ENCODE measurements at places on chromosomes 6 and 20.

DNA sequence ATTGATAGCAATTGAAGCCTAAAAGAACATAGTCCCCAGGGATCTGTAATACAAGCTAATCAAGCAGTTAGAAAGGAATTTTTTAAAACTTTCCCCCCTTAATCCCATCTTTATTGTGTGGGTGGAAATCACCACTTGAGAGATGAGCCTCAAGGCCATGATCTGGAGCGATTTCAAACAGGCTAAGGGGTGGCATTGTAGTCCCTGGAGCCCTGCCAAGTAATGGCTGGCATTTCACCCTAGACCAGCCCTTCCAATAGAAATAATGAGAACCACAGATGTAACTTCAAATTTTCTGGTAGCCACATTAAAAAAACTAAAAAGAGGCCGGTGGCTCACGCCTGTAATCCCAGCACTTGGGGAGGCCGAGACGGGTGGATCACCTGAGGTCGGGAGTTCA lies 46.9 kb downstream of the PRDM1 start:
- no peak for DNase-seq

DNA sequence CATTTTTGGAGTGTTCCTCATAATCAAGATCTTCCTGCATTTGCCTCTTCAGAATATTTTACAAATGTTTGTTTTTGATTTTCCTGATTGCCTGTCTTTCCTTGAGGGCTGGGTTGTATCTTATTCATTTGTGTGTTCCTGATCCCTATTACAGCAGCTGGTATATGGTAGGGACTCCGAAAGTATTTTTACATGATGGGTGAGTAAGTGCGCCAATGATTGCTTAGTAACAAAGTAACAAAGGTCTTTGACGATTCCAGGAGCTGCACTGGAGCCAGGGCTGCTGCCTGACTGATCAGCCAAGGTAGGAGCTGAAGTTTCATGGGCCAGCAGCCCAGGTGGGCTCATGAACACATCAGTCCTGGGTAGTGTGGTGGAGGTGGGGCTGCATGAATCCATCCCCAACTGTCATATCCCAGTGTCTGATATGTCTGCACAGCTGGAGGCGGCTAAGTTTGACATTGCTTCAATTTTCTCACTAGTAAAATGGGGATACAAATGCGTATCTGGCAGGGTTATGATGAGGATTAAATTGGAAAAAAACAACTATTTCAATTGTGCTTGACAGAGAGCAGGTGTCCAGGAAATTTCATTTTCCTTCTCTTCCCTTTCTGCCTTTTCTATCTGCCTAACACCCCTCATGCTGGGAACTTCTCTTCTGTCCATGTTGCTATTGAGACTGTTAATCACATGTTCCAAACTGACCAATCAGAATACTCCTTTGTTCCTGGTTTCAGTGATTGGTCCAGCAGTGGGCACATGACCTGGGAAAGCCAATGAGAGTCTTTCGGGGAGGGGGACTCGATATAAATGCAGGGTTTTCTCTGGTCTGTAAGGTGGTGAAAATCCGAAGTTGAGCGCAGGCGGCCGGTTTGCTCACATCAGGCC lies 90.7 kb downstream of the CDH26 start:
- DNase-seq, result no peak

GRCh38 chr20:50817776-50818172 lies 22.9 kb downstream of the BCAS4 start:
- no peak for DNase-seq

GRCh38 chr6:20028143-20028542 lies 184.1 kb downstream of the MBOAT1 start:
- no peak for DNase-seq

GRCh38 chr6:137272403-137272802 lies 53.2 kb upstream of the IFNGR1 start:
- DNase-seq, result no peak

DNA sequence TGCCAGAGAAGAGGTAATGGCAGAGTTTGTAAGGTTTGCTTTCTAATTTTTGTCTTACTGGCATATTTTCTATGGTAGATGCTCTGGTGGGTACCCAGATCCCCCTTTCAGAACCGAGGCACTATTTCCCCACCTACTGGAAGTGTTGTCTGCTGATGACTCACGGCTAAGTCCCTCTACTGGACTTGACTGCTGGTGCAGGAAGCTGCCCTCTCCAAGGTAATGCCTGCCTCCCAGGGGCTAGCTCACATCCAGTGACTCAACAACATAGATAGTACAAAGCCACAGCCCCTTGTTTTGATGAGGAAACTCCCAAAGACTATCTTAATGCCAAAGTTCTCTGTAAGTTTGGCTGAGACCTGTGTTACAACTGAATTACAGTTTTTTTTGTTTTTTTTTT lies 285.4 kb upstream of the FLRT3 start:
- no peak for DNase-seq

DNA sequence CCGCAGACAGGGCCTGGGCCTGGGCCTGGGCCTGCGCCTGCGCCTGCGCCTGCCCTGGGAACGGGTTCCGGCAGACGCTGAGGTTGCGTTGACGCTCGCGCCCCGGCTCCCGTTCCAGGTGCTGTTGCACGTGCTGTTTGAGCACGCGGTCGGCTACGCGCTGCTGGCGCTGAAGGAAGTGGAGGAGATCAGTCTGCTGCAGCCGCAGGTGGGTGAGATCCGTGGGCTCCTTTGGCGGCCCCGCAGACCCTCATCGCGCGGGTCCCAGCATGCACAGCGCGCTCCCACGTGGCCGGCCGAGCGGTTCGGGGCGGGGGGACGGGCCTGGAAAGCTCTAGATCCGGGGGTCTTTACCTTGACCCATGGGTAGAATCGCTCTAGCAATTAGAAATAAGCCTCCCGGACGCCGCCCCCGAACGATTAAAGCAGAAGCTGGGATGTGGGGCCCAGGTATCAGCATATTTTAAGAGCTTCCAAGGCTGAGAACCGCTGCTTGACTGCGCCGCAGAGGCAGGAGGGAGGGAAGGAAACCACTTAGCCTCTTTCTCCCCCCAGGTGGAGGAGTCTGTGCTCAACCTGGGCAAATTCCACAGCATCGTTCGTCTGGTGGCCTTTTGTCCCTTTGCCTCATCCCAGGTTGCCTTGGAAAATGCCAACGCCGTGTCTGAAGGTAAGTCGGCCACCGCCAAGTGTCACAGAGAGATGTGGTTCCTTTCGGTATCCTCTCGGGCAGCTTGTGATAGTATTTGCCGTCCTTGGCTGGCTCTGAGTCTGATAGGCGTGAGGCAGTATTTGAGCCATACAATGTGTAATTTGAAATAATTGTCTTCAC lies 508 bp downstream of the NOP56 start:
- no peak for DNase-seq

DNA sequence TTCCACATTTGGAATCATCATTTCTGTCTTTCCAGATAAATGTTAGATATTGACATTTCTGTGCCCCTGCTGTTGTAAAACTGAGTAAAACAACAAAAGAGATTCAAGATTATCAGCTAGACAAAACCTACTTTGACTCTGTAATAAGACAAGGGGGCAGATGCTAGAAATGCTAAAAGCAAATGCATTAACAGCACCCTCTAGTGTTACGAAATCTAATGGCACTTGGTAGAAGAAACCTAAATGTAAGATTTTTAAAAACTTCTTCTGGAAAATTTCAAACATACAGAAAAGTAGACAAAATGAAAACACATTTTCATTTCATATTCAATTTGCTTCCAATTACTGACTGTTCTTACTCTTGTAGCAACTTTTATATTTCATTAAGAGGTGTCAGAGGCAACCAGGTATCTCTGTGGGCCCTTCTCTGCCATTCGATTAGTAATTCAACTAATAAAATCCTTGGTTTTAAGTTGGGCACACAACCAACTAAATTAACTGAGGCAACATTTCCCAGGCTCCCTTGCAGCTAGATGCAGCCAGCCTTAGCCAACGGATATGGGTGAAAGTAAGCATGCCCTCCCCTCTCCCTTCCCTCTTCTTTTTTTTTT lies 45.0 kb downstream of the SLC23A2 start:
- DNase-seq, result no peak

DNA sequence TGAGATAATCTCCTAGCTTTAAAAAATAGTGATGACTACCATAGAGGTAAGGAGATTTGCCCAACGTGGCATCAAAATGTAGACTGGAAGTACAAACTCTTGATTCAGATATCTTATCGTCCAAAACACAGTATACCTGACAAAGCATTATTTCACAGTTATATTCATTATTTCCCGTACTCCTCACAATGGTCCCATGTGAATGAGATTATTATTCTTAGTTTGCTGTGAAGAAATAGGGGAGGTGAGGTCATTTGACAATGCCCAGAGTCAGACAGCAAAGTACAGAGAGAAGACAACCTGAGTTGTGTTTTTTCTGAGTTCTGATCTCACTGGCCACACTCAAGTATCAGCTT lies 1.2 kb upstream of the TFB1M start:
- DNase-seq, result no peak

DNA sequence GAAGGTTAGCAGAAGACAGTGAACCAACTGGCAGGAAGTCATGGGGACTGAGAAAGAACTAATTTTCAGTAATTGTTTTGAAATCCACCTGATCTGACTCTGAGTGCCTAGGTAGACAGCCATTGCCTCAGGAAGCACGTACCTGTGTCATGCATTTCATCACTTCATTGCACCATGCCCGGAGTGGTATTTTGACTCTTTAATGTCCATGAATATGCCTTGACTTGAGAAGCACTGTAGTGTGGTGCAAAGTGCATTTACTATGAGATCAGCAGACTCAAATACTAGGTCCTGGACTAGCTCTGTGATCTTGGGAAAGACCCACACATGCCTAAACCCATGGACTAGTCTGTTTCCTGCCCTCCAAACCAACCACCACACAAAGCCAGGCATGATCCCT lies 370.9 kb upstream of the MARCKS start:
- no peak for DNase-seq
